NCI-H1436 (cell line): ENCODE measurements at places on chromosomes 5 and 9.

- no peak for DNase-seq
Observed at GRCh38 chr9:18861609-18862544, 171.1 kb downstream of the SAXO1 start.

- no peak for DNase-seq
Observed at GRCh38 chr9:91214086-91214485, 147.6 kb downstream of the AUH start.

GRCh38 chr9:116643691-116644090, 43.4 kb upstream of the TRIM32 start:
- no peak for DNase-seq

GRCh38 chr9:35728041-35728971, 3.7 kb downstream of the TLN1 start:
- DNase-seq = no peak

DNA sequence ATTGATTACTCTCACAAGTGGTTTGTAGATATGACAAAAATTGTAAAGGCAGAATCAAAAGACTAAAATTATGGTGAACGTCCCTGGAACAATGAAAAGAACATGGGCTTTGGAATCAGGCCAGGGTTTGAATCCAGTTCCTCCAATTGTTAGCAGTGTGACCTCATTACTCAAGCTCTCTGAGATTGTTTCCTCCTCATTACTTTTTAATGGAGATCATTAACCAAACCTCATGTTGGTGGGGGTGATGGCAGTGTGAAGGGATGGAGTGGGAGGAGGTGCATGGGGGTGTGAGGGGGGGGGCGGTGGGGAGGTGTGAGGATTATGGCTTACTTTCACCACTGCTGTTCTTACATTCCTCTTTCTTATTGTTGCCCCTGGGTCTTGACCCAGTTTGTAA, 44.1 kb upstream of the FOXE1 start:
- no peak for DNase-seq
